AG04450 (cell line): ENCODE measurements at places on chromosomes 16 and 17. TPM values are rescaled to one million over a fixed set of nuclear protein-coding genes. Genes with fewer than 3 reads are reported as not detected.
A peak's percentile ranks its signal among the peaks of the same experiment; 100 is the strongest.

GRCh38 chr17:238071-238963, 56.9 kb upstream of the DOC2B start:
- no peak for DNase-seq

Gene KRTAP4-3
- polyA plus RNA-seq, result not detected in 2 replicates

- DNase-seq, result no peak
These were observed 76.5 kb upstream of the GSE1 start for GRCh38 chr16:85536411-85537330.

- no peak for DNase-seq
These were observed 47.1 kb upstream of the YPEL2 start for GRCh38 chr17:59284317-59284716.

GRCh38 chr17:33499040-33499439, 205.9 kb upstream of the ASIC2 start:
- no peak for DNase-seq

DNA sequence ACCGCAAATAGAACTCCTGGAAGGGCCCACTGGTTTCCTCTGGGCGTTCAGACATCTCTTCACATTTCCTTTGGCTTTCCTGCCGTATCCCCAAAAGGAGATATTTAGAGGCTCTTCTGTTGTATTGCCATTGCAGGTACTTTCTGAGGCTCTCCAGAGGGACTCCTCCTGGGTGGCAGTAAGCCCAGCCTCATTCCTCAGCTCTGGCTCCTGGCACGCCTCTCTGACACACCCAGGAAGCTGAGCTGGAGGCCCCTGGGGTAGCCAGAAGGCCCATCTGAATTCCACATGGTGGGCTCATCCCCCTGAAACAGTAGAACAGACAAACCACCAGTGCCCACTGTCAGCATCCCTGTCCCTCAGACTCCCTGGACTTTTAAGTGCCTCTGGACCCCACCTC, 206.7 kb downstream of the PARN start:
- DNase-seq, result no peak

Gene KRT33A
- polyA plus RNA-seq, result not detected in 2 replicates

DNA sequence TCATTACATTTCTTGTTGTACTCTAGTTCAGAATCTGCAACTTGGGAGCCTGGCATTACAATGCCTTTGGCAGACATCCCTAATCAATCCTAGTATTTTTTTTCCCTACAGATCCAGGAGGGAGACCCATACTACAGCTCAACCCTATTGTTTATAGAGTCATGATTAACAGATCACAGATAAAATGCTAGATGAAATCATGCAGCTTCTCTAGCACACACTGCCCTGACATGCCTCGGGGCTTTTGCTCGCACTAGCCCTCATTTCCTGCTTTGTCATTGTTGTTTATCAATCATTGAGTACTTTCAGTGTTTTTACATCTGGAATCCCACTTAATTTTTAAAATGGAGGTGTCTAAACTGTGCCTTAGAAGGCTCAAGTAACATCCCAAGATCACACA, 412.5 kb downstream of the CA10 start:
- no peak for DNase-seq

DNA sequence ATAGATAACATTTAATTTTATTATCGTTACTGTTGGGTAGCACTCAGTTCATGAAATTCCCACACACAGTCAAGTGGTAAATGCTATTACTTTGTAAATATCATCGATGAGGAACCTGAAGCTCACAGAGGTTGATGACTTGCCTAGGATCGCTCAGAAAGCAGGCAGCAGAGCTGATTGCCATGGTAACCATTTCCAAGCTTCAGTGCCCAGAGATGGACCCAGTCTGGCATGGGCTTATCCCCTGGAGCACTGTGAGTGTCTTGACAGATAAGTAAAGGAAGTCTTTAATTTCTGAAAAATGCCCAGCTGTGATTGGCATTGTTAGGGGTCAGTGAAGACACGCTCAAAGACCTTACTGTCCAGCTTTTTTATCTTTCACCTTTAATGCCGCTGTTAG, 95.0 kb downstream of the PRKCB start:
- no peak for DNase-seq

- no peak for DNase-seq
These were observed 44.1 kb downstream of the CCDC57 start for GRCh38 chr17:82168568-82168967.

DNA sequence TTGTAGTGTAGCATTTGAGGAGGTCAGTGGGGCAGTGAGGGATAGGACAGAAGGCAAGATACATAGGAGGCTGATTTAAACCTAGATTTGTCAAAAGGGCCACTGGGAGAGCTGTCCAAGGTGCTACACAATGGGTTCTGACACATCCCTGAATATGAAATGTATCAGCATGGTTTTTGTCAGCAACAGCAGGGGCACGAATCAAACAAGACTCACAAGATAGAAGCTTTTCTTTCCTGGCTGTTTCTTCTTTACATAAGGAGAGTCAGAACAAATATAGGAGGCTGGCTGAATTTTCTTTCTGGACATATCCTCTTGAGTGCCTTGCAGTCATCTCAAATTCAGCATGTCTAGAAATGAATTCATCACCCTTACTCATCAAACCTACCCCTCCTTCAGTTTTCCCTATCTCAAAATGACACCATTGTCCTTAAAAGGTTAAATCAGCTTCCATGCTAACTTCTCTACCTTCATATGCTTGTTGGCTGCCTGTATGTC, 130.5 kb downstream of the NPIPB5 start:
- no peak for DNase-seq

DNA sequence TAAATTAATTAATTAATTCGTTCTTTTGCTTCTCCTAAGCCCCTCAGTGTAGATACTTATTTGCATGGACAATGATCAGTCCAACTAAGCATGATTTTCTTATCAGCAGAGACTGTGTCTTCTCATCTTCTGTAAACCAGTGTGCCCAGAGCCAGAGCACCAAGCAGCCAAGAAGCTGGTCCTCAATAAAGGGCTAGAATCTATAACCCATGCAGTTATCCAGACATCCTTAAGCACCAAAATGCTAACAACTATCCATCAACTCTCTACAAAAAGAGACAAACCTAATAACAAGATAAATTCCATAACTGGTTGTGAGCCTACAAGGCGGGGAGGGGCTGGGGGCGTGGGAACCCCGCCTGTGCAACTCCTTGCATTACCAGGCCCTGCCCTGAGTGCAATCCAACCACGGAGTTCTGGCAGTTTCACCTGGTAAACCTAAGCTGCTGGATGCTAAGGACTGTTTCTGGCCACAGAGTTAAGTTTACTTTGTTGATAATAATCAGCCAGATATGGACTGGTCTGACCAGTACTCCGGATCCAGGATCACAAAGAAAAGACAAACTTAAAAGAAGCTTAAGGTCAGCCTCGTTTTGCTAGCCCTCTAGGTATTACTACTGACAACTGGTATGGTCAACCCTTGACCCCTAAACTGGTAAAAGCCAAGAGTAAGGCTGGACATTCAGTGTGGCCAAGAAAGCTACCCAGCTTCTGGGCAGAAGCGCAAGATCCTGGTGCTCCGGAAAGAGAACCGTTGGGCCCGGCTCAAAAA, 51.5 kb downstream of the ZFHX3 start:
- no peak for DNase-seq

DNA sequence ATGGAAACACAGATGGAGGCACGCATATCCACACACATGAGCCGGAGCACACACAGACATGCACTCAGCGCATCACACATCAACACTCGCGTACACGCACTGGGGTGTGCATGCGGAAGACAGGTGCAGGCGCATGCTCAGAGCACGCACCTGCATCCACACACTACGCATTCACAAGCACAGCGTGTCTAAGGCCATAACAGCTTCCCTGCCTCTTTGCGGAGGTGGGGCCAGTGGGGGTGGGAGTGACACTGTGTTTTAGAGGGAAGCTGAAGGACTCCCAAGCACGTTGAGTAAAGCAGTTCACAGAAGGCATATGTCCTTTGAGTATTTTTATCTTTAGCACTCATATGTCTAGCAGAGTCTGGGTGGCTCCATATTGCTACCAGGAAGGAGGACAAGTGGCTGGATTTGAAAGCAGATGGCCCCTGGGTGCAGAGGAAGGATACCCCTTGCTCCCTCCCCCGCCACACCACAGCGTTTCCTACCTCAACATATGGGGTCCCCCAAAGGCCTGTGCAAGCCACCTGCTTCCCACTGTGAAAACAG, 68.6 kb upstream of the TOB1 start:
- DNase-seq, result no peak

DNA sequence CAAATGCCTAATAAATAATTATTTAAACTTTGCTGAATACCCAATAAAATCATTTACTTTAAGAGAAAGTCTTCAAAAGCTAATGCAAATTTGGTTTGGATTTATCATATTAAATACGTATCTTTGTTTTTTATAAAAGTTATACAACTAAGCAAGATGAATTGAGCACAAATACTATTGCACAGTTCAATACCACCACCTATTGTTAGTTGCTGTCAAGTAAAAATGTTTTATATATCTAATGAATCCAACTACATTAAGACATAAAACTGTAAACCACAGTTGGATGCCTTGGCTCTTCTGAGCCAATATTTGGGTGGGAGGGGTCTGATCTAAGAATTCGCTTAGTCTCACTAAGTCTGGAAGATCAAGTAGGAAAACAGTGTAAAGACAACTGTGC, 7.7 kb downstream of the FBXL20 start:
- no peak for DNase-seq

Gene PFAS
- polyA plus RNA-seq, result 14.0 and 18.5 TPM in 2 replicates

DNA sequence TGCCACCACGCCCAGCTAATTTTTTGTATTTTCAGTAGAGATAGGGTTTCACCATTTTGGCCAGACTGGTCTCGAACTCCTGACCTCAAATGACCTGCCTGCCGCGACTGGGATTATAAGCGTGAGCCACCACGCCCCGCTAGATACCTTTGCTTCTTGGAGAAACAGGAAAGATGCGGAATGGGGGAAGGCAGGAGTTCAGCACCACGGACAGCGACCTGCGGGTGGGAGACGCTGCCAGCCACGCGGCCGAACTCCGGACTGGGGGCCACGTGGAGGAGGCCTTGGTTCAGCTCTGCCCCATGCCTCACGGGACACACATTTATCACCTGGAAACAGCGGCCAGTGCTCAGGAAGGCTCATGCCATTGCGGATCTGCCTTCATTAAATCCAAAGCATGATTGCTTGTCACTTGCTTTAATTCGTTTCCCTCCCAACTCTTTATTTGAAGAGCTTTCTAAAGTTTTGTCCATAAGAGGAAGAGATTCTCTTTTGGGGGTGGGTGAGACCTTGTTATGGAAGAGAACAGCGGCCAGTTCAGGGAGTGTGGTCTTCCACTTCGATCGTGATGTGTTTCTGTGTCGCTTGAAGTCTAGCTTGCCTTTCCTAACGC, 219.9 kb downstream of the ENGASE start:
- DNase-seq, result no peak

Gene WFDC1
- 19.9 and 21.0 TPM in 2 replicates for polyA plus RNA-seq

Gene CD300LF
- polyA plus RNA-seq, result not detected in 2 replicates

Gene FSCN2
- 0.26 and 0.41 TPM in 2 replicates for polyA plus RNA-seq

DNA sequence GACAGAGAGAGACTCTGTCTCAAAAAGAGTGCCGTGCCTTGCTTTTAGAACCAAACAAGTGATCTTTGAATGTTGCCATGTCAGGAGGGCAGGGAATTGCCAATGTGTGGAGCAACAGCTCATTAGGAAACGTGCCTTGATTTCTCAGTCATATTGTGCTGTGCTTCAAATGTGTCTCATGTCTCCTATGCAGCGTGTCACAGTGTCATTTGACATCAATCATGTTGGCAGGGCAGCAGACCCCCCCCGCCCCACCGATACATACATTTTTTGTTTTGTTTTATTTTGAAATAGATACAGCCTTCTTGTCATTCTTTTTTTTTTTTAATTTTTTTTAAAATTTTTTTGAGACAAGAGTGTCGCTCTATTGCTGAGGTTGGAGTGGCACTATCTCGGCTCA, 22.1 kb downstream of the MRC2 start:
- DNase-seq, result no peak

Gene DHRS7C
- polyA plus RNA-seq, result not detected in 2 replicates

Gene TP53TG3F
- not detected in 2 replicates for polyA plus RNA-seq

DNA sequence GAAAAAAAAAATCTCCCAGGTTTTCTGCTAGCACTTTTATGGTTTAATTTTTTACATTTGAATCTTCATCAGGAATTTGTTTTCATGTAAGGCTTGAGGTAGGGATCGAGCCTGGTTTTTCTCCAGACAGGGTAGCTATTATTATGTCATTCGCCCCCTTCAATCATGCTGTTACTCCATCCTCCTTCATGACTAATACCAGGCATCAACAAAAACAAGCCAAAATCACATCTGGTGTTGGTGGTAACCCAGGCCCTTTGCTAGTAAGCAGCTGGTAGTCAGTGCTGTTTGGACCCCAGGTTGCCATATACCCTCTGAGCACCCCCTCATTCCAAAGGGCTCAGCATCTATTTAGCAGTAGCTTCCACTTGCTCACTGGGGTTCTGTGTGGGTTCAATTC, 29.5 kb downstream of the DRC3 start:
- DNase-seq, result no peak

GRCh38 chr17:41792845-41793783, 6.6 kb upstream of the JUP start:
- DNase-seq, result no peak

Gene RND2
- 1.7 and 2.1 TPM in 2 replicates for polyA plus RNA-seq

- DNase-seq, result no peak
These were observed 104.3 kb downstream of the ADAMTS18 start for GRCh38 chr16:77330332-77331042.

- no peak for DNase-seq
These were observed 516 bp downstream of the SLC16A6 start for GRCh38 chr17:68290268-68290954.

Gene P2RX1
- polyA plus RNA-seq, result 0.05 TPM in 1 of 2 replicates, not detected in the other

Gene SHISA9
- not detected in 2 replicates for polyA plus RNA-seq

DNA sequence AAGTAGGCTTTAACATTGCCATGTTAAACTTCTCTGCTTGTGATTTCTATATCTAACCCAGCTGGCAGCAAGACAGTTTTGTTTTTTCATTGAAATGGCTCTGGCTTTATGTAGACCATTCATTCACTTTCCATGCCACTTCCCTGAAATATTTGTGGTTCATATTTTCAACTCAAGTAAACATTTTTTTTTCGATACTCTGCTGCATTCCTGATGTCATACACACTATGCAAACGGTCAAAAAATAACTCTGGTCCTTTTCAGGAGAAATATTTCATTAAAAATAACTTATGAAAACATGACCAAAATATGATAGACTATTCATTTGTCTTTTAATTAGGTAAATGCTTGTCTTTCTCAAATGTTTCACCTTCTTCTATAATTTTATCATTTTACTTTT, 116.3 kb downstream of the USP22 start:
- DNase-seq, result no peak

- no peak for DNase-seq
These were observed at the start of gene CACNG5 for GRCh38 chr17:66834919-66835454. Gene CACNG5, plus strand, starts transcription at chr17:66835117. Its CDS starts 42,216 bp downstream, at chr17:66877333.

Gene CCDC154
- polyA plus RNA-seq, result 0.02 and 0.06 TPM in 2 replicates

GRCh38 chr16:66740010-66740409, 11.4 kb downstream of the DYNC1LI2 start:
- no peak for DNase-seq

GRCh38 chr17:72338847-72339790, 218.3 kb downstream of the SOX9 start:
- DNase-seq, result peak; percentile 86
